ENCODE measurements at places on chromosomes 13 and 19. TPM values are rescaled to one million over a fixed set of nuclear protein-coding genes. Genes with fewer than 3 reads are reported as not detected.

NUFIP1 gene
- total RNA-seq = 3.3 TPM

DKKL1 gene
- not detected for total RNA-seq

ZNF497 gene
- 7.1 TPM for total RNA-seq

LHB gene
- total RNA-seq = not detected

MAST1 gene
- 0.56 TPM for total RNA-seq

ICAM4 gene
- total RNA-seq = not detected

F10 gene
- 9.2 TPM for total RNA-seq

WDR83 gene
- total RNA-seq = 9.5 TPM

FCER2 gene
- not detected for total RNA-seq

FCHO1 gene
- total RNA-seq = 1.6 TPM

UBE2L5 gene
- not detected for total RNA-seq

ADM5 gene
- total RNA-seq = 0.38 TPM

MZT1 gene
- 8.2 TPM for total RNA-seq
